Cardiac ventricle fibroblast (primary cell): ENCODE measurements at places on chromosomes 5 and 9. TPM values are rescaled to one million over a fixed set of nuclear protein-coding genes. Genes with fewer than 3 reads are reported as not detected.

EFNA5 gene
- total RNA-seq: 2.2 and 4.6 TPM in 2 replicates

CCL28 gene
- total RNA-seq: 0.10 and 0.44 TPM in 2 replicates

CD180 gene
- total RNA-seq: 0.06 TPM in 1 of 2 replicates, not detected in the other

ADGRD2 gene
- total RNA-seq: not detected in 2 replicates
